ENCODE measurements at places on chromosomes 6 and 20.

DNA sequence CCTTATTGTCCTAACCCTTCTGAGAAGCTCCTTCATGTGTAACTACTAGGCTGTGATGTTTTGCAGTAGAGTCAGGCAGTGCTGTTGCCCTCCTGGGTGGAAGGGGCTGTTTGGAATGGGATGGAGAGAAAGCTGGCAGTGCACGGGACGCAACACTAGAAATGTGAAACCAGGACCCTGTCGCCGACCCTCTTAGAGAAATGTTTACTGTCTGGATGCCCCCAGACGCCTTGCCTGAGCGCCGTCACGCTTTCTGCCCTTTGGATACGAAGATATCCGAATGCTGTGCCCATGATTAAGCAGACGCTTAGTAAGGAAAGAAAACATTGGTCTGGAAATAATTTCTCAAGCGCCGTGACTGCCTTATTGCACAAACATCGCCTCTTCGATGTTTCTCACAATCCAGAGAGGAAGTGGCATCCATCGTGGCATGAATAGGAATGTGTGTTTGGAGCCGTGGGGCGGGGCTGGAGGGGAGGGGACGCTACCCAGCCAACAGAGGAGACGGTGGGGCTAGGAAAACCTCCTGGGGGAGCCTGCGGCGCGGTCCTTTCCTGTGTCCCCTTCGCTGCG, 661 bp upstream of the PPP1R14C start:
- no peak for DNase-seq

DNA sequence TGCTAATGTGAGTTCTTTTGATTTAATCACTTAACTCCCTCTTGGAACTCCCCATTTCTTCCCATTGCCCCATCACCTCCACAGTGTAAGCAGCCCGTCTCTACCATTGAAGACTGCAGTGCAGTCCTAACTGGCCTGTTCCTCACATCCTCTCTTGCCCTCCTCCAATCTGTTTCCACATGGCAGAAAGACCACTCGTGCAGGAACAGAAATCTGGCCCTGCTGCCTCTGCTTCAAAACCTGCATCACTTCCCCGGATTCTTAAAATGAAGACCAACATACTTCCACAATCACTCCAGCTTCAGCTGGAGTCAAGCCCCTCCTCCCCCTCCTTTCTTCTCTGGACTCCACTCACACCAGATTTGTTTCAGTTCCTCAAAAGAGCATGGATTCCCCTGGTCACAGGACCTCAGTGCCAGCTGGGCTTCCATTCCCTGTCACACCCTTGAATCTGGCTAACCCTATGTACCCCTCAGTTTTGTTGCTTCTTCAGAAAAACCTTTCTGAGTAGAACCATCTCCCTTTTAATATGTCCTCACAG, 802.3 kb downstream of the MAFB start:
- DNase-seq = no peak

GRCh38 chr6:2970753-2971419, 481 bp downstream of the SERPINB6 start:
- DNase-seq = peak; percentile 49

GRCh38 chr6:5958921-5959320, 47.8 kb downstream of the NRN1 start:
- no peak for DNase-seq

DNA sequence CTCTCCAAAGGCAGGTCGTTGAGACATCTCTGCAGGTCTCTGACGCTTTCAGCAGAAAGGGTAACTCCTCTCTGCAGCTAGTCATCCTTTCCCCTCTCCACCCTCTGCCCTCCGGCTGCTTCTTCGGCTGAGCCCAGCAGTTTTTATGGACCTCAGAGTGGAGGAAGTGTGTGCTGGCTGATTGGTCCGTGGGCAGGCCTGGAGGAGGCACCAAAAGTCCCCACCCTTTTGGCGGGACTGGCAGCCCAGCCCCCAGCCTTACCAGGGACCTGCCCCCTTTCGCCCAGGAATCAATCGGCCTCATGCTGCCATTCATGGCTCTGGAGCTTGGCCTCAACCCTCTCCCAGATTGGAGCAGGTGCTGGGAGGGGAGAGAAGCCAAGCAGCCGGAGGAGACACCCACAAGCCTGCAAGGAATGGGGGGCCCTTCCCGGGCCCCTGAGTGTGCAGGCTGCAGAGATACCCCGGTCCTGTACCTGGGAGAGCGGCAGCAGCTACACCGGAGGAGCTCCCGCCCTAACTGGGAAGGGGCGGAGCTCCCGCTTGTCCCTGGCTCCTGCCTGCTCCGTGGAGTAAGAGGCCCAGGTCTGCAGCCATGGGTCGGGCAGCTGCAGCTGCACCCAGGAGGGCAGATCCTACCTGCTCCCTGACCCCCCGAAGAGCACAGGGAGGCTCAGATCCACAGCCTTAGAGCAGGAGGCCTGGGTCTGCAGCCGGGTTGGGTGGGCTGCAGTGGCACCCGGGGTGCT, 170.3 kb upstream of the SOX4 start:
- no peak for DNase-seq

DNA sequence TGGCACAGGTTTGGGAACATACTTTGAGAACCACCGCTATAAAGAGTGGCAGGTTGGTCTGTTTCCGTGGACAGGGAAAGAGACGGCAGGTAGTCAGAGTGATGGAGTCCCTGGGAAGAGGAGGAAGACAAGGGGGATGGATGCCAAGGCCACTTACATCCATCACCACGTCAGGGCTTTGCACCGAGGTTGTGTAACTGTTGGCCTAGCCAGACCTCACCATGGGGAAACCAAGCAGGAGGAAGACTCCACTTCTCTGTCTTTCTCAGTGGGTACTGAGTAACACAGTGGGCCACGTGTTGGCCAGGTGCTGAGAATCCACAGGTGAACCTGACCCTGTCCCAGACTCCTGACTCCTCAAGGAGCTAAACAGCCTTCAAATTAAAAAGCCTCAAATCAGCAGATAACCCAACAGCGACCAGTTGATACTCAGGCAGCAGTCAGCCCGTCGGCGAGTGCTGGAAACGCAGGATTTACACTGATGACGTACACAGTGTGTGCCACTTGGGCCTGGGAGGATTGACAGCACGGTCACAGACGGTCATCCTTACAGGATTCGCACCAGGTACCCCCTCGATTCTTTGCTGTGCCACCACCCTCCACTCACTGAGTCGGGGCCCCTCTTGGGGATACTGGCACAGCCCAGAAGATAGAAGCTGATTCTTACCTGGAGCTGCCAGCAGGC, 134.6 kb upstream of the SNX9 start:
- no peak for DNase-seq

DNA sequence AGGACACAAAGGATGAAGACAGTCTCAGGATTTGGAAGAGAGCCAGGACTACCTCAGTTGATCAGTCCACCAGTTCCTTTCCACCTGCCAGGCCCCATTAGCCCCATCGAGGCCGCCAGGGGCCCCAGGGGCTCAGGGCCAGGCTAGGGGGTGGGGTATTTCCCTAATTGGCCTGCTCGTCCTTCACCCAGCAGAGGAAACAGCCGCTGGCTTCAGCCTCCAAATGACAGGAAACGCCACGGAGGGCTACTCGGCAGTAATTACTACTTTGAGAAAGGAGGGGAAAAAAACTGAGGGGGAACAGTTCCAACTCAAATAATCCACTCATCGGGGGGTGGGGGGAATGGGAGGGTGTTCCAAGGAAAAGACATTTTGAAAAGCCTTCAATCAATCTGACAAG, 42.7 kb downstream of the MAFB start:
- no peak for DNase-seq

DNA sequence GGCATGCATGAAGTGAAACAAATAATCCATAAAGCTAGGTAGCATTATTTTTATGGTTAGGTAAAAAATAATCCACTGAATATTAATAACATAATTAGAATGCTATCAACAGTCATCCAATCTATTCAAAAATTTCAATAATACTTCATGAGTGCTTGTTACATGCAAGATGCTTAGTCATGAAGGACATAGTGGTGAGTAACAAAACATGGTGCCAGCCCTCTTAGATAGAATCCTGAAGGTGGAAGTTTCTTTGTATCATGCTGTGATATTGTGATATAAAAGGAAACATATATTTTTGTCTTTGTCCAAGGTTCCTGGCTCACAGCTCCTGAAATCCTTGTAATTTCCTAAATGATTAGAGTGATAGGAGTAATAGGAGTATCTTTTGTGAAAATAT, 14.9 kb downstream of the RCAN2 start:
- DNase-seq = no peak

DNA sequence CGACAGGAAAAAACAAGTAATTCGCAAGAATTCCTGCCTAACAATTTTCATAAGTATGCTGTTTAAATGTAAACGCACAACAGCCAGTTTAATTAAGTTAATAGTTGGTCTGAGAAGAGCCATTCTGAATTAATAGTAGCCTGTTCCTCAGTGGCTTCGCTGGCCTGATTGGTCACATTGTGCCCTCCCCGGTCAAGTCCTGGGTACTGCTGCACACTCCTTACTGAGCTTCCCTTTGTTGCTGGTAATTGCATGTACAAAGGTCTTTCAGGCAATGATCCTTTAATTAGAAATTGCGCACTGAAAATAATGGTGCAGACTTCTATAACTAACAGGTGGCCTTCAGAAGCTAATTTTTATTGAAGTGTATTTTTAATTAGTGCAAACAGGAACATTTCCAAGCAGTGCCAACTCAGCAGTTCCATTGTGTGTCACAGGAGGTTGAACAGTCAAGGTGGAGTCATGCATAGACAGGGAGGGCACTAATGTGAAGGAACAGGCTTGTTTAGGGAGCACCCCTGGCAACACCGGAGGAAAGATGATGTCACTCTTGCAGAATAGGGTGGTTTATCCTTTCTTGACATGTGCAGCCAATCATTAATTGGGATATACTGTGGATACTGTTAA, 92.6 kb upstream of the SLC22A23 start:
- DNase-seq = no peak

DNA sequence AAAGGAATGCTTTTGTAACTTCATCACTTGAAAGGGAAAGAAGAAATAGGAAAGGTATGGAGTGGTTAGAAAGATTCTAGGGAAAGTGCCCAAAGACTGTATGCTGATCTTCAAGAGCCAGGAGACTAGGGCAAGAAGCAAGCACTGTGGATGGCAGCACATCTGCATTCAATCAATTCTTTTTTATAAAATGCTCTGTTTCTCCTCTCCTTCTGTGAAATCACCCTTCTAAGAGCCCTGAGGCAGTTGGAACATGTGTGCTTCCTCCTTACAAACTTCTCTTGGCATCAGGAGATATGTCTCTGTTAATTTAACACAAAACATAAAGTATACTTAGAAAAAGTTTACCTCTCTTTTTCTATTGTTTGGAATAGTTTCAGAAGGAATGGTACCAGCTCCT, 1162.2 kb upstream of the GJE1 start:
- no peak for DNase-seq

DNA sequence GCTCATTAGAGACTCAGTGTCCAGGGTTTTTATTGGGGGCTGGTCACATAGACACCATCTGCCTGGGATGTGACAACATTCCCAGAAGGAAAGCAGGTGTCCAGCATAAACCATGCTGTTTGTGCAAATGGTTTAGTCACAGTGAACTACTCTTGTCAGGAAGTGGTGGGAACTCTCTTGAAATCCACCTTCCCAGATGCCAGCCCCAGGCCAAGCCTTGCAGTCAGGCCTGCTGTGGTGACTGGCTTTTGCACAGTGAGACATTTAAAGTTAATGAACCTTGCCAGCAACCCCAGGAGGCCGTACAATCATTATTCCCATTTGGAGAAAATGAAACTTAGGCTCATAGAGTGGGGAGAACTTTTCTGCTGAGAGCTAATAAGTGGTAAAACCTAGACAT, 242.5 kb upstream of the KCNG1 start:
- no peak for DNase-seq

DNA sequence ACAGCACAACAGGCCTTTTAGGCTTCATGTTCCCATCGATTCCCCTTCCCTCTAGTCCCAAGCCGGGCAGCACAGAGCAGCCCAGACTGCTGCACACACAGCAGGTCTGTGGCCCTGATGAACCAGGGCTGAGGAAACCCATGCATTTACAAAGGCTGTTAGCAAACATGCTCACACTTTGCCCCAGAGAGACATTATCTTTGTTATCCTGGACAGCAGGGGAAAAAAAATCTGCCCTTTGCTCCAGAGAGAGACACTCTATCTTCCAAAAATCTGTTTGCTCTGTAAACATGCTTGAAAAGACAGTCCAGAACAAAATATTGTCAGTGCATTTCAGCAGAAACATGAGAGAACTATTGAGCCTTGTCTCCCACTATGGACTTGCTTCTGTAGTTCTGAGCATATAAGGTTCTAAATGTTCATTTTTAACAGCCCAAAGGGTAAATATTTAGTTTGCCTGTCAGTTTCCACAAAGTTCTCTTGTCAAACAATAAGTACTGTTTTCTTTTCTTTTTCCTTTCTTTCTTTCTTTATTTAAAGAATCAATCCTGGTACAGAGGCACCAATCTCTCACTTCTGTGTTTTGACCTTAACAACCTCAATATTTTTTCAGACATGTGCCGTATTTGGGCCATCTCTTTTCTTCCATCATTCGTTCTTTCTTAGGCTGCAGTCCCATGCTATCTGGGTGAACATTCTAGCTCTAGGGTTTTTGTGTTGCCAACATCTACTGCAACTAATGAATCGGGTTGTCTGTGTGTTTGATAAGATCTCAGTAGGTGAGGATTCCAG, 468.0 kb downstream of the EPM2A start:
- DNase-seq = no peak

- DNase-seq = no peak
These were observed 107.6 kb upstream of the KHDRBS2 start for GRCh38 chr6:62393608-62394007.

DNA sequence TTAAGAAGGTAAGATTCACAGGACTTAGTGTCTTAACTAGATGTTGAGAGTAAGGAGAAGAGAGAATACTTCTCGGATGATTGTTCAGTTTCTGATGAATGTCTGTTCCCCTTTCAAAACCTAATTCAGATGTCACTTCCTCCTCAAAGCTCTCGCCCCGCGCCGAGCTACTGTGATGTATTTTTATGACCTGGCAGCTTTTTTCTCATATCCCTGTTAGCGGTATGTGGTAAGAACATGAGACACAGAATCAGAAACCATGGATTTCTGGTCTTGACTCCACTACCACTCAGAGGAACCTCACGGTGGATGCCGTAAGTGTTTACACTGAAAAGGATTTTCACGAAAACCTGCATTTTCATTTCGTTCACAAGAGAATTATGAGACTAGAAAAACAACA, 48.4 kb downstream of the CEP43 start:
- peak; percentile 45 for DNase-seq

DNA sequence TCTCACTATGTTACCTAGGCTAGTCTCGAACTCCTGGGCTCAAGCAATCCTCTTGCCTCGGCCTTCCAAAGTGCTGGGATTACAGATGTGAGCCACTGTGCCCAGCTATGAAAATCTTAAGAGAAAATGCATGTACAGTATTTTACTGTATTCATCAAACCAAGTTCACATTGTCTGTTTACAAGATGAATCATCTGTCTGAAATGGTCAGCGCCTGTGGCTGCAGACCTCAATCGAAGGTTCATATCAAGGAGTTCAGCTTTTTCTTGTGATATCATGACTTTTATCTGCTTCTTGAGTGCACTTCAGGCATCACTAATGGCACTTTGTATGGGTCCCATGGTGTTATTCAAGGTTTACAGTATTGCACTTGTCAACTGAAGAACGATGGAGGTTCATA, 155.1 kb downstream of the SLC16A10 start:
- DNase-seq = no peak

DNA sequence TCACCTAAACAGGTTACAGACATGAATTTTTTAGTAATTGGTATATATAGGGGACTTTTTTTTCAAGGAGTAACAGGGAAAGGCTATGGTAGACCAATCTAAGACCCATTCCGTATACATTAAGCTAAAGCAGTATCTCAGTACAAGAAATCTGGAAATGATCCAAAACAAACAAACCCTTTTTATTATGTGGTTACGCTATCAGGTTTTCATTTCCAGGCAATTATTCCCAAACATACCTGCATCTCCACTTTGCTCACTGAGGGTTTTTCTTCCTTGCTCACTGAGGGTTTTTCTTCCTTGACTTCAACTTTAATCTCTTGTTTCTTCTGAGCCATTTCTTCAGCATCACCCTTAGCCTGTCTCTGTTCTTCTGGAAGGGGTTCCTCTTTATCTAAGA, 107.3 kb downstream of the EPB41L2 start:
- no peak for DNase-seq

Measured in stimulated activated CD4-positive, alpha-beta T cell treated with anti-CD3 and anti-CD28 coated beads, Interleukin-12 subunit alpha, Interleukin-12 subunit beta, amount 100 ng/mL, for 48 hours (primary cell).